ENCODE measurements at places on chromosomes 7 and 10.

- no peak for DNase-seq
Measured at GRCh38 chr7:92874567-92874966, 38.2 kb upstream of the CDK6 start.

- DNase-seq: no peak
Measured at GRCh38 chr10:60299961-60300883, 89.5 kb downstream of the ANK3 start.

DNA sequence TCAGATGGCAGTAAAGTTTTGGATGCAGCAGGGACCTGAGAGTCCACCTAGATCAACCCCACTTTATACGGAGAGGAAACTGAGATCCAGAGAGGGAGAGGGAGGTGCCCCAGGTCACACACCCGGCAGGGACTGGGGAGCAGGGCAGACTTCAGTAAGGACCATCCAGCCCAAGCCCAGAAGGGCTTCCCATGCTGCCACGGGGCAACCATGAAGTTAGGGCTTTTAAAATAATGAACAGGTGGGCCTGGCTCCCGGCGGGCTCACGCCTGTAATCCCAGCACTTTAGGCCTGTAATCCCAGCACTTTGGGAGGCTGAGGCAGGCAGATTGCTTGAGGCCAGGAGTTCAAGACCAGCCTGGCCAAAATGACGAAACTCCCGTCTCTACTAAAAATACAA is 98.5 kb downstream of the HIP1 start:
- no peak for DNase-seq

GRCh38 chr7:44175730-44176129 is 13.5 kb downstream of the GCK start:
- no peak for DNase-seq

Measured in stimulated activated CD8-positive, alpha-beta memory T cell treated with anti-CD3 and anti-CD28 coated beads, Interleukin-2, amount 100 ng/mL, for 1 hour (primary cell).